ENCODE measurements at places on chromosomes 1 and 21.
A peak's percentile ranks its signal among the peaks of the same experiment; 100 is the strongest.

DNA sequence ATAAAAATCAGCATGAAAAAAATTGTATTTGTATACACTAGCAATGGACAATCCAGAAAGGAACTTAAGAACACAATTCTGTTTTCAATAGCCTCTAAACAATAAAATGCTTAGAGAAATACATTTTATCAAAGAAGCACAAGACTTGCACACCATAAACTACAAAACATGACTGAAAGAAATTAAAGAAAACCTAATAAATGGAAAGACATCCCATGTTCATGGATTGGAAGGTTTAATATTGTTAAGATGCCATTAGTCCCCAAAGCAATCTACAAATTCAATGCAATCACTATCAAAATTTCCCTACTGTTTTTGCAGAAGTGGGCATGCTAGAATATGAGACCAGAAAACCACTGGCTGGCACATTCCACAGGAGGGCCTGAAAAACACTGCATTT lies 49.4 kb downstream of the PRSS38 start:
- DNase-seq, result no peak

- DNase-seq, result no peak
Observed at GRCh38 chr1:246587606-246588005, 21.4 kb downstream of the CNST start.

- DNase-seq, result no peak
Observed at GRCh38 chr1:219422811-219423598, 189.9 kb downstream of the ZC3H11B start.

GRCh38 chr1:225617956-225618355 lies 35.0 kb downstream of the ENAH start:
- no peak for DNase-seq

GRCh38 chr1:100353071-100353801 lies 930 bp downstream of the CDC14A start:
- no peak for DNase-seq

DNA sequence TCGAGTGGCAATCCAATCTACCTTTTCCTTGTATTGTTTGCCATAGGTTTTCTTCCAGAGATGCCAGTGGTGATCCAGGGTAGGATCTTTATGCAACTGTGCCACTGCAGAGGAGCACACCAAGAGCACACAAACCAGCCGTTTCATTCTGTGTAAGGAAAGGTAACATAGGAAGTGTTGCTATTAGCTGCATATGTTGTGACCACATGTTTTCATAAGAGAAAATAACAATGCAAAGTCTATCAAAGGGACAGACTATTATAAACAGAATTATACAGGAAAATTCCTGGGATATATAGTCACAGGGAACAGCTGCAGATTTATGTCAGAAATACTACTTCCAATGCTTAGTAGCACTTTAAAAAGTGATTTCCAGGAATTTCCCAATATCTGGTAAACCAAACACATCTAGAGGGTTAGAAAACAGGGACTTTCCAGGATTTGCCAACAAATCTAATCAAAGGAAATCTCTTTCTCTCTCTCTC lies 919 bp downstream of the CTSS start:
- peak; percentile 47 for DNase-seq

GRCh38 chr1:150906329-150906728 lies 19.4 kb downstream of the CTXND2 start:
- no peak for DNase-seq

DNA sequence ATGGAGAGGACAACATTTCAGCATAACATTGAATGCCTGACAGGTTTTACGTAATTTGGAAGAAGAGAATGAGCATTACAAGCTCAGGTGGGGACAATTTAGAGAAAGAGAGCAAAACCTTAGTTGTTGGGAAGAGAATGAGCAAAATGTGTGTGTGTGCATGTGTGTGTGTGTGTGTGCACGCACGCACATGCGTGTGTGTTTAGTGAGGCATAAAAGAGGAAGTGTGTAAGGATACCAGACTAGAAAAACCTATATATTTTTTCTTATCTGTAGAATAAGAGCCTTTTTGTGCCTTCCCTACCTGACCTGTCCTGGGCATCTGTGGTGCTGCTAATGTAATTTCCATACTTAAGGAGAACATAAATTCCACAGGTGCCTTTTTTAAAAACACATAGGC lies 99.0 kb upstream of the PLXNA2 start:
- DNase-seq, result no peak

DNA sequence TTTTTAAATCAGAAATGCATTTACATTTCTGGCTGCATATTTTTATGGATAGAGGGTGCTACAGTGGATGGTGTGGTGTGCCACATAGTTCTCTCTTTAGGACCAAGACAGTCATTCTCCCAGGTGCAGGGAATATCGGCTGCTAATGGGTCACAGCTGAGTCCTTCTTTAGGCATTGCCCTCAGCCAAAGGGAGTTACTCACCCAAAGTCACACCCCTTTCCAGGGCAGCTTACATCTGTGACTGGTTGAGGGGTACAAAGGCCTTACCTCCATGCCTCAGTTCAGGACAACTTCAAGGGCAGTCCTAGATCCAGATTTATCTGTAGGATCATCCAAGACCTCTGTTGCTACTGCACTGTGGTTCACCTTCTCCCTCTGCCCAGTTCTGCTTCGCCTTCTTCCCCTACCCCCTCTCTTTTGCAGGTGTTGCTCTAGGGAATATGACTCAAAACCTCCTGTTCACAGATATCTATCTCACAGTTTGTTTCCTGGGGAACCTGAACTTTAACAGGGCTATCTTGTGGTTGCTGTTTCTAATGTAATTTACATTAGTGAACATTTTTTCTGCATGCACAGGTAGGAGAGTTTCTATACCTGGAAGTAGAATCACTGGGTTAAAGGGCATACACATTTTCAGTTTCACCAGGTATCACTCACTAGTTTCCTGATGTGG lies 413.9 kb downstream of the RPS6KC1 start:
- DNase-seq, result no peak

GRCh38 chr1:187070076-187070475 lies 241.3 kb downstream of the PLA2G4A start:
- no peak for DNase-seq

DNA sequence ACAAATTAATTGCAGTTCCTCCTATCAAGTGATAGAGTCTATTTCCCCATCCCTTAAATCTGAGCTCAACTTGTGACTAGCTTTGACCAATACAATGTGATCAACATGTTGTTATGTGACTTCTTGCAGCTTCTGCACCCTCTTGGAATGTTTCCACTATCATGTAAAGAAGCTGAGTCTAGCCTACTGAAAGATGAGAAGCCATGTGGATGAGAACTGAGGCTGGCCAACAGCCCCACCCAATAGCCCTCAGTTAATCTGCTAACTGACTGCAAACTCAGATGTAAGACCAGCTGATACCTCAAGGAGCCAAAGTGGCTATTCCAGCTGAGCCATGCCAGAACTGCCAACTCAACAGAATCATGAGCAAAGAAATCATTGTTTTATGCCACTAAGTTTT lies 44.0 kb downstream of the LYST start:
- DNase-seq, result no peak

DNA sequence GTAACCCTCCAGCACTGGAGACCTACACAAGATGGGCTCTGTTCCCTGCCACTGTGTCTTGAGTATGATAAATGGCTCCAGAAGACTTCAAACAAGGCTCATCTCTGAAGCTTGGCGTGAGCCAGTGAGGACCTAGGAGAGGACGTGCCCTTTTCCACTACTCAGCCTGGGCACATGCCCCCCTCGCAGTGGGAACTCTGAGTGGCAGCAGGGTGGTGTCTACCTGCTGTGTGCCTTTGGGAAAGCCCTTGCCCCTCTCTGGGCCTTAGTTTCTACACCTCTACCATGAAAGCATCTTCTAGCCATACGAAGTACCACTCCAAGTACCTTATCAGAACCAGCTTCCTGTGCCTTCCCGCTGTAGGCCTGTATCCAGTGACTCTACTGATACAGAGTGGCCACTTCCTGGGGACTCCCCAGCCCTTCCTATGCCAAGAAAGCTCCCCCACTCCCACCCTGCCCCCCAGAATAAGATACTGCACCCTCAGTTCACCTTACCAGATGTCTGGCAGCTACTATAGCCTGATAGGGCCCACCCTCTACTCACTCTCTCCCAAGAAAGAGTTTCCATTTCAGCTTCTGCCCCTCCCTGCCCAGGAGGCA lies 3.1 kb upstream of the MOB3C start:
- DNase-seq, result no peak

DNA sequence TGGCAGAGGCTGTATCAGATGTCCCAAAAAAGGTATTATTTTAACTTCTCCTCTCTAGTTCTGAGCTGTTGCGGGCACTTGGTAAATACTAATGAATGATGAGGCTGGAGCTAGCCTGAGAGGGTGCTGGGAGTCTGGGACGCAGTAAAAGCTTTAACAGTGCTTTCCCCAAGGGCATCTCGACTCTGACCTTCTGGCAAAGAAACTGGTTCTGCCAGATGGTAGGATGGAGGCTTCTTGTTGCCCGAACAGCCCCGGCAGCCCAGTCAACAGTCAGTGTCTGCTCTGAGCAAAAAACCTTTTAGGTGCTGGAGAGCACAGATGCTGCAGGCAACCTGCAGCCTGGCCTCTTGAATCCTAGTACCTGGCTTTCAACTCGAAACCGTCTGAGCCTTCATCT lies 2.5 kb upstream of the PNRC2 start:
- DNase-seq, result no peak

DNA sequence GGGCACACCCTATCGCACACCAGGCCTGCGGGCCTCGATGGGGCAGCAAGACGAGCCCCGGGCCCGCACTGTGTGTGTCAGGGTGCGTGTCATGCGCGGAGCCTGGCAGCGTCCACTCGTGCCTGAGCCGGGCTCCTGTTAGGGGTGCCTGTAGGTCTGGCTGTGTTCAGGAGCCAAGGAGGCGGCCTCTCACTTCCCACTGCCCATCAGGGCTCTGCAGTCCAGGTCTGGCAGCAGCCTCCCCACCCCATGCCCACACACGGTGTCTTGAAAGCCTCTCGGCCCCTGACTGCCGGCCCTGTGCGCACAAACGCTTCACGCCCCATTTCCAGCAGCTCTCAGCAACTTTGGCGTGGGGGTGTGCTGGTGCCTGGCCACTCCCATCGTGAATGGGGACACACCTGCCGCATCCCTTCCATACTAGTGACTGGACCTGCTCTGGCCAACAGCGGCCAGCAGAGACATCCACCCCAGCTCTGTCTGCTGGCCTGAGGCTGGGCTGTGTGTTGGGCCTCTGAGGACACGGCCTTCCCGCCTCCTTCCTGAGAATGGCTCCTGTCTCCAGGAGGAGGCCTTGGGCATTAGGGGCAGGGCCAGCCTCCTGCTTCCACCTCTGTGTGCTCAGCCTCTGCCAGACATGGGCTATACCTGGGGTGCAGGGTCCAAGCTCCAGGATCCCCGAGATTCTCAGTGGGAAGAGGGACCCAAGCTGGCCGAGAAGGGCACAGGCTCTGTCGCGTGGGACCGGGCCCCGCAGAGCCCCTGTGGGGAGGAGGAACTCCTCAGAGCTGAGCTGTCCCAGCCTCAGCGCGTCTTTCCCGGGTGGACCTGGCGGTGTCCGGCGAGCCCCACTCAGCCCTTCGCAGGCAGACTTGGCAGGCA lies 41.8 kb upstream of the ACTRT2 start:
- DNase-seq, result no peak

- DNase-seq, result no peak
Observed at GRCh38 chr1:208551633-208552320, 307.6 kb upstream of the PLXNA2 start.

DNA sequence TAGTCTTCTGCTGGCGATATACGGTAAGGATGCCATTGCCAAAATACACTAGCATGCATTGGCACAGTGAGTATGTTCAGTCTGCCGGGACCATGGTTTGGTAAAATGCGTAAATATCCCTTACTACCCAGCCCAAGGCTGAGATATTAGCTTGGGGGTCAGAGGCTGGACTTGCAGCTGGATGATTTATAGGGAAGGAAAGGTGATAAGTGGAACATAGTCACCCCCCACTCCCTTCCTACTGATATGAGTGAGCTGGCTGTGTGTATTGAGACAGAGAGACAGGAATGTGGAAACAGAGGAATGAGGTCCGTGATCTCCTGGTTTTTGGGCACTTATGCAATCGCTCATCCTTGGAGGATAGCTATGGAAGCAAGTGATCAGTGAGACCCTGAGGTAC lies 642.8 kb downstream of the KCNT2 start:
- no peak for DNase-seq

DNA sequence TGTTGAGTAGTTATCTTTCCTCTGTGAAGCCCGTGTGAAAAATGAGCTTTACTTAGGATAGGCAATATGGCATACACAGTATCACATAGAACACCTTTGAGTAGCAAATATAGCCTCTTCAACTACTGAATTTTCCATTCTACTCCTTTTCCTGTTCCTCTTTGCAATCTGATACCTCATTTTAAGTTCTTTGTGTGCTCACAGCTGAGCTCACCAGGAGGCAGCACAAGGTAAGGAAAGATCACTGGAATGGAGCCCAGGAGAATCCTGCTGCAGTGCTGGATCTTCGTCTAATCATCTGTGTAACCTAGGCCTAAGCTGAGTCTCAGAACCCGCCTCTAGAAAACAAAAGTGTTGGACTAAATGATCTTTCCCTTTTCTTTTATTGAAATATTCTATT lies 171.0 kb downstream of the LRRC40 start:
- peak; percentile 8 for DNase-seq

- no peak for DNase-seq
Observed at GRCh38 chr1:198377702-198378101, 162.8 kb downstream of the ATP6V1G3 start.

GRCh38 chr21:32566741-32567389 lies 18.5 kb downstream of the TCP10L start:
- no peak for DNase-seq

DNA sequence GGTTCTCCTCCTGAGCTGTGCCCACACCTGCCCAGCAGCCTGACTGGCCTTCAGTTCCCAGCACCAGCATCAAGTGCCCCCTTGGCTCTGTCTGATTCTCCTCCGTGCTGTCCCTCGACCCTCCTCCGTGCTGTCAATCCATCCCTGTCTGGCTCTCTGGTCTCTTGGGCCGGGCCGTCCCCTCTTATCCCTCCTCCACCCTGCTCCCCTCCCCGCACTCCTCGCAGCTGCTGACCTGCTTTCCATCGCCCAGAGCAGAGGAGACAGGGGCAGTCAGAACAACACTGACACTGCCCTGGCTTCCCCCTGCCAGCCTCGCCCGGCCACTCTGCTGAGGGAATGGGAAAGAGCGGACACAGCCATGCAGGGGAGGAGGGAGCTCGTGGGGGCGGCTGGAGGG lies 267.4 kb downstream of the CAMTA1 start:
- DNase-seq, result no peak

- DNase-seq, result no peak
Observed at GRCh38 chr1:11570821-11571380, 83.3 kb downstream of the FBXO2 start.

DNA sequence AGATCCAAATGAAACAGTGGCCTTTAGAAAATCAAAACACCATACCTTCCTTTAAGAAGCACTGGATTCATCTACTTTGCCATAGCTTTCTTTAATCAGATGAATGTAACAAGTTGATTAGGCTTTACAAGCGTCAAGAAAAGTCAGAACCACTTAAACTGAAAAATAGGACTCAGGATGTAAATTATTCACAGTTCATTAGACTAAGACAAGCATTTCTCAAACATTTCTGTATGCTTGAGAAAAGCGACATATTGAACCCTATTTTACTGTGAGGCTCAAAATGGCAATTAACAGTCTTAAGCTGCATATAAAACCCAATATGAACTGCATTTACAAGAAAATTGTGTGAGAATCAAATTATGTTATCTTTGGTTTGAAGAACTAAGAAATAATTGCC lies 256.7 kb upstream of the SNX7 start:
- DNase-seq, result no peak

Measured in AG09309 (cell line).